Inflammatory macrophage treated with lipopolysaccharide for 4 hours (primary cell): ENCODE measurements at places on chromosomes 6 and 20.

- peak; percentile 95 for DNase-seq
Observed at GRCh38 chr20:23143098-23143497, 57.0 kb upstream of the CD93 start.

DNA sequence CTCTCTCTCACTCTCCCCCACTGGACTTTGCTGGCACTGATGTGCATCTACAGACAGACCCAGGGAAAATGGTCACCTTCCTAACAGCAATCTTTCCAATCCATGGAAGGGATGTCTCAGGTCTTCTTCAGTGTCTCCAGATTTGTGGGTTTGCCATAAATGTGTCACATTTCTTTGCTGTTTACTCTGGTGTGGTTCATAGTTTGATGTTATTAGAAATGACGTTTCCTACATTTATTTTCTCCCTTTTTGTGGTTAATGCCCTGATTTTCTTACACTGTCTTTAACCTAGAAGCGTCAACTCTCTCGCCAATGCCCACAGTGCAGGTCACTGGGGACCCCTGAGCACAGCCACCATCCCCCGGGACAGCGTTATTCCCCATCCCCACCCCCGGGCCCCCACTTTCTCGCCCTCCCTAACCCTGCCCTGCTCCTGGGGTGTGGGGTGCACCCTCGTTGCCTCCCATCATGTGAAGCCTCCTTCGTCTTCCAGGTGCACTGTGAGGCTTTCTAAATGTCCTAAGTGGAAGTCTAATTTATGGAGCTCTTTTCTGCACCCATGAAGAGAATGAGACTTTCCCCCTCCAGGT lies 86.5 kb downstream of the YTHDF1 start:
- DNase-seq: no peak

DNA sequence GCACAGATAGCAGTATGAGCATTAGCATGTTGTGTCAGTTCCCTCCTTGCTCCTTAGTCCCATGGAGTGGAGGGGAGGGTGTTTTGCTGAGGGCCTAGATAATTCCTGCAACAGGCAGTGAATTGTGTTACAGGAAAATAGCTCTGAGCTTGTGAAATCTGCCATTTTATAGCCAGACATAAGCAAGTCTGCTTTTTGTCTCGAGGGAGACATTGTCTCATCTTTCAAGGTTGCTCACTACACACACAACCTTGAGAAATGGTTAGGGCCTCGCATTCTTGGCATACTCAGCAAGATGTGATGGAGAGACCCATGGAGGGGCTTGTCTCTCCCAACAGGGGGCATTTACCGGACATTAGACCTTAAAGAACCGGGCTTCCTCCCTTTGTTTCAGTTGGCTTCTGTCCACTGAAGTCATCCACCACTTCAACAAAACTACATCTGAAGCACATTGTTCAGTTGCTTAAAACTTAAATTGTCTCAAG lies 108.0 kb upstream of the FOXO3 start:
- no peak for DNase-seq

GRCh38 chr6:31113861-31114540 lies 599 bp upstream of the PSORS1C1 start:
- DNase-seq: no peak

- DNase-seq: no peak
Observed at GRCh38 chr20:20772497-20773085, 60.1 kb upstream of the RALGAPA2 start.

DNA sequence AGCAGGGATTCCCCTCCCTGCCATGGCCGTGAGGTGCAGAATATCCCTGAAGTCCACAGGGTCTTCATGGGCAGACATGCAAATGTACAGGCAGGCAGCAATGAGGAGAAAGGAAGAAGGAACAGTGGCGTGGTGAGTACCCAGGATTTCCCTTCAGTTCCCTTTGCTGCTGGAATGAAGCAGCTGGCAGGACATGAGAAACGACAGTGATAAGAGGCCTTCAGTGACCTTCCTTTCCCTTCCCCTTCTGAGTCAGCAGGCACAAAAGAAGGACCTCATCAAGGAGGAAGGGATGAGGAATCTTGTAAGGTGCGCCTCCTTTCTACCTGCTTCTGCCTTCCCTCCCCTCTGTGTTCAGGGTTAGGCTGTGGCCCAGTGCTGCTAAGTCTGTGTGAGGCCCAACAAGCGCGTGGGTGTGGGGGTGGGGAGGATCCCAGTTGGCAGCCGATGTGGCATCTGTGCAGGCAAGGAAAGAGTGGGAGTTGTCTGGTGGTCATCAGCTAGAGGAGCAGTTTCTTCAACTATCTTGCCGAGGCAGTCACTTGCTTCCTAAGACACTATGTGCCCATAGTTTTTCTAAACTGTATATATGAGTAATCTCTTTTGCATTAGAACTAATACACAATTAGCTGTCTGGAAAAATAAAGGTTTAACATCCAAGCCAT lies 29.5 kb upstream of the FBXO9 start:
- peak; percentile 3 for DNase-seq

- DNase-seq: peak; percentile 70
Observed at GRCh38 chr6:28906669-28907068, 17.1 kb downstream of the TRIM27 start.

DNA sequence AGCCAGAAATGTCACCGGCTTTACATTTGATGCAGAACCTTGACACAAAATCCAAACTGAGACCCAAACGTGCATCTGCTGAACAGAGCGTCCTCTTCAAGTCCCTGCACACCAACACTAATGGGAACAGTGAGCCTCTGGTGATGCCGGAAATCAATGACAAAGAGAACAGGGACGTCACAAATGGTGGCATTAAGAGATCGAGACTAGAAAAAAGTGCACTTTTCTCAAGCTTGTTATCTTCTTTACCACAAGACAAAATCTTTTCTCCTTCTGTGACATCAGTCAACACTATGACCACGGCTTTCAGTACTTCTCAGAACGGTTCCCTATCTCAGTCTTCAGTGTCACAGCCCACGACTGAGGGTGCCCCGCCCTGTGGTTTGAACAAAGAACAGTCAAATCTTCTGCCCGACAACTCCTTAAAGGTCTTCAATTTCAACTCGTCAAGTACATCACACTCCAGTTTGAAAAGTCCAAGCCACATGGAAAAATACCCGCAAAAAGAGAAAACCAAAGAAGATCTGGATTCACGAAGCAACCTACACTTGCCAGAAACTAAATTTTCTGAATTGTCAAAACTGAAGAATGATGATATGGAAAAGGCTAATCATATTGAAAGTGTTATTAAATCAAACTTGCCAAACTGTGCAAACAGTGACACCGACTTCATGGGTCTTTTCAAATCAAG lies 108.4 kb downstream of the RTN4IP1 start:
- peak; percentile 91 for DNase-seq

- no peak for DNase-seq
Observed at GRCh38 chr6:144845186-144845585, 560.1 kb downstream of the UTRN start.

DNA sequence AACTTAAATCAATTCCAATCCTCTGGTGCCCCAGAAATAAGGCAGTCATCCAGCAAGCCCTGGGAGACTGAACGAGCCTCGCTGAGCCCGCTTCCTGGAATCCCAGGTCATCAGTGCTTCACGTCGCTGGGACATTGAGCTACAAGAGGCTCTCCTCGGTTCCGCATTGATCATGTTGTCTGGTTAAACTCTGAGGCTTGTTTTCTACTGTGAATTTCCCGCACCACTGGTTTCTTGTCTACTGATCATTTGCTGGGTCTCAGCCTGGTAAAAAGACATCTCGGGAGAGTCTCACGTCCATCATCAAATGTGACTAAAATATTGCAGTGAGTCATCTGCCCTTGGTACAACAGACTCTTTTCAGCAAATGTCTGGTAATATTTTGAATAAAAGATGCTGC lies 569.2 kb downstream of the QKI start:
- DNase-seq: no peak

GRCh38 chr20:60340232-60340631 lies 382.0 kb downstream of the CDH26 start:
- no peak for DNase-seq

DNA sequence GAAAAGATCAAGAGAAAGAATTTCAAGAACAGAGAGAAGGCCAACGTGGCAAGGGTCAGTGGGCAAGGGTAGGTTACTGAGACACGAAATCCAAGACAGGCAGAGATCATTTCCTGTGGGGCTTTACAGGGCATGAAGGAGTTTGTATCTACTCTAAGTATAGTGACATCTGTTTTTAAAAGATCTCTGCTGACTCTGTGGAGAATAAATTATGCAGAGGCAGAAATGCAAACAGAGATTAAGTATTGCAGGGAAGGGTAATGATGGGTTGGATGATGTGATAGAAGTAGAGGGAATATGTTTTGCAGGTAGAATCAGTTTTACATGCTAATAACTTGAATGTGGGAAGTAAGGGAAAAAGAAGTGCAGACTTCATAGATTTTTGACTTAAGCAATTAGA lies 243.5 kb downstream of the FRK start:
- DNase-seq: no peak

DNA sequence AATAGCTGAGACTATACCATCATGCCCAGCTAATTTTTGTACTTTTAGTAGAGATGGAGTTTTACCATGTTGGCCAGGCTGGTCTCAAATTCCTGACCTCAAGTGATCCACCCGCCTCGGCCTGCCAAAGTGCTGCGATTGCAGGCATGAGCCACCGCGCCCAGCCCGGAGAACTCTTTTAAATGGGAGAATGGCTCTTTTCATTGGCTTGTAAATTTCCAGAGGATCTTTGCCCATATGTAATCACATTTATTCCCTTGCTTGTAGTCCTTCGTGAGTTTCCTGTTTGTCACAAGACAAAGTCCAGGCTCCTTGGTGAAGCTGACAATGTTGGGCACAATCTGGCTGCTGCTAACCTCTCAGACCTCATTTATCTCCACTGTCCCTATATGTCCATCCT lies 135.1 kb downstream of the CEP57L1 start:
- DNase-seq: no peak

DNA sequence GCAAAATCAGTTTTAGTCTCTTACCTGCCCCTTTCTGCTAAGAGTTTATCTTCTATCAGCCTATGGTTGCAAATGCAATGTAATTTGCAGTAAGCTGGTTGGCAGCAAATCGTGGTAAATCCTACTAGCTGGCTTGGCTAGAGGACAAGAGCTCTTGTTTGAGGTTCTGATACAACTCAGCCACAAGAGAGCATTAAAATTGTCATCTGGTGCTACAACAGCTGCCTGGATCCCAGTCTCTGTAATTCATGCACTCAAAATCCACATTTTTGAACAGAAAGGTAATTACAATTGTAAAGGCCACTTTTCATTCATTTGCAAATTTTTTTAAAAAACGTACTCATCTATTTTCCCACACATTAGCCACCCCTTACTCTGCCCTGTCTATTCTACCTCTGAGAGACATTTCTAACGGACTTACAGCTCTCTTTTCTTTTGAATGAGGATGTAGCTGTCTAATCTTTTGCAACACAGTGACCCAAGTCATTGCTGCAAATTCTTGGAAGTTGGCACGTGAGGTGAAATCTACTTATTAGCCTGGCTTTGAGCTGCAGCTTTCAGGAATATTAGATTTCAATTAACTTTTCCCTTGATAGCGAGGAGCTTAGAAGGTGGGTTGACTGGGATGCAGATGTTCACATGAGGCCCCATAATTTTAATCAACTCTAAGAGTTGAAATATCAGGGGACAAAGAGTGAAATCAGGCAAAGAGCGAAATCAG lies 54.0 kb upstream of the FAM184A start:
- peak; percentile 16 for DNase-seq

GRCh38 chr6:113893866-113894265 lies 36.7 kb downstream of the MARCKS start:
- peak; percentile 31 for DNase-seq

DNA sequence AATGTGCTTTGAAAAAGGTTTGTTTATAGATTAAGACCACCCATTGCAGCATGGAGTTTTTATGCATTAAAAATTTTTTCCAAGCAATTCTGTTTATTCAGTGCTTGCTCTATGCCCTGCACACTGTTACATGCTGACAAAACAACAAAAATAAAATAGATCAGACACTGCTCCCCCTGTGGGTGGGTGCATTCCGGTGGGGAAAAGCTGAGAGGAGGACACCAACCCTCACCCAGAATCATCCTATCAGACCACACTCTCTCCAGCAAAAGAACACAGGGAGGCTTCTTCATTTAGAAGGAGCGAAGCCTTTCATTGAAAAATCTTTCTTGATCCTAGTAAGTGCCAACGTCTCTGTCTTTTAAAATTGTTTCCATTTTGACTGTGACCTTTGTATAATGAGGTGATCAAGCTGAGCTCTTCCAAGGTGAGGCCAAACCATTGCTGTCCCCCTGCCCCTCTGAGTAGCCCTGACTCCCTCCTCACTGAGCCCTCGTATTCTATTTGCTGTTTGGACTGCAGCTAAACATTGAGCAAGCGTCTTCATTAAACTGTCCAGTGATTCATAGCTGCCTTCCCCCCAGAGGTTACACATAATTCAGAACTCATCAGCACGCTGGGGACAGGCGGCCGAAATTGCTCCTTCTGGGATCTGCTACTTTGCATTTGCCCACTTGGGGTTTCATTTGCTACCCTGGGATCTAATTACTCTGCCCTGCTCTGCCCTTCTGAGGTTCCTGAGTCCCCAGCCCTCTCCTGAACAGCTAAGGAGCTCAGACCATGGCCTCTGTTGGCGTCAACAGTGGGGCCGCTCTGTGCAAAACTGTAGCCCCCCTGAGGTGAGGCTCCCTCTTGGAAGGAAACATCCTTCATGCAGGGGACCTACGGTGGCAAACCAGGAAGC lies 102.4 kb downstream of the F13A1 start:
- DNase-seq: no peak

GRCh38 chr20:60132162-60132826 lies 174.1 kb downstream of the CDH26 start:
- DNase-seq: no peak
